Activated CD8-positive, alpha-beta memory T cell treated with anti-CD3 and anti-CD28 coated beads for 1 hour (primary cell): ENCODE measurements at places on chromosomes 13 and 19.

- DNase-seq, result no peak
Observed at GRCh38 chr13:84279166-84279565, 396.9 kb upstream of the SLITRK1 start.

DNA sequence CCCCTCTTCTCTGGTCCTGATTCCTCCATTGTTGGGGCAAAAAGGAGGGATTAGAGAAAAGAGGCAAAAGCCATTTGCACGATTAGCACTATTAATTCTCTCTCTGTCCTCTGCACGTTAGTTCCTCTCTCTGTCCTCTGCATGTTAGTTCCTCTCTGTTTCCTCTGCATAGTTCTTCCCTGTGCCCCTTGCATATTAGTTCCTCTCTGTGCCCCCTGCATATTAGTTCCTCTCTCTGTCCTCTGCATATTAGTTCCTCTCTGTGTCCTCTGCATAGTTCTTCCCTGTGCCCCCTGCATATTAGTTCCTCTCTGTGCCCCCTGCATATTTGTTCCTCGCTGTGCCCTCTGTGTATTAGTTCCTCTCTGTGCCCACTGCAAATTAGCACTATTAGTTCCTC lies 847.2 kb upstream of the GPC6 start:
- DNase-seq, result no peak

GRCh38 chr13:28022848-28023518 lies 34.5 kb upstream of the URAD start:
- no peak for DNase-seq

DNA sequence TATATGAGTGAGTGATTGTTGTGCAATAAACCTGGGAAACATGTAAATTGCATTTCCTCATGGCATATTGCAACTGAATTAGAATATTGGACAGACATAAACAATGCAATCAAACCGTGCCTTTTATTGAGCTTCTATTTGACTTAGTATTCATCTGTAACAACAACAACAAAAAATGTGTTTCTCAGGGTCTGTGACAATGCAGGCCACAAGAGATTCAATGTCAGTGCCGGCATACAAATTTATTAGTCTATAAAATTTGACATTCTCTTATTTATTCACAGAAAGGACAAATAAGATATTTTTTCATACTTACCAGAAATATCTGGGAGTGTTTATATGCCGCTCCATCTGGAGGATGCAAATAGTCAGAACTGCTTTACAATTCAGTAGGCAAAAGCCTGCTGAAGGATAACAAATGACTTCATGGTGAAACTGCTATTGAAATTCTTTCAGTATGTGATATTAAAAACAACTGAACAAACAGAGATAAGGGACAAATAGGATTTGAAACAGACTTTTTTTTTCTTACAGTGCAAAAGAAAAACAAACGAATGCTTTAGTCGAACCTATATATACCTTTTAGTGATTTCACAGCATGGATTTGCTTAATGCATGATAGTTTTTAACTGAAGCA lies 77.2 kb downstream of the DACH1 start:
- no peak for DNase-seq

- peak; percentile 47 for DNase-seq
Observed at GRCh38 chr19:10568062-10568825, 535 bp downstream of the CDKN2D start.

DNA sequence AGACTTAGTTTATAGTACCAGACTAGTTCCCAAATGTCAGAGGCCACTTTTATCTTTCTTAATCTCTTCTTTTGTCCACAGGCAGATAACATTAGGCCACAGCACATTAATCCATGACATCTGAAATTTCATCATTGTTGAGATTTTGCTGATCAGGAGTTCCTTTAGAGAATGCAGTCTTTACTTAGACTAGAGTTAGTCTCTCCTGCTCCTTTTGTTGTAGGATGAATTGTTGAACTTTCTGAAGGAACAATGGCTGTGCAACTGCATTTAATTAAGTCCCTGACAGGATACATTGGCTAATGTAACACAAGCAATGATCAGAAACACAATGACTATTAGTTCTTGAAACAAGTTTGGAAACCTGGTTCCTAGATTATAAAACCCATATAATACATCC lies 266.3 kb downstream of the PCDH20 start:
- no peak for DNase-seq

- no peak for DNase-seq
Observed at GRCh38 chr19:30406220-30407067, 34.3 kb downstream of the ZNF536 start.

- no peak for DNase-seq
Observed at GRCh38 chr13:107803822-107804495, 411.4 kb downstream of the LIG4 start.

GRCh38 chr19:5255602-5256231 lies 84.9 kb downstream of the PTPRS start:
- no peak for DNase-seq

DNA sequence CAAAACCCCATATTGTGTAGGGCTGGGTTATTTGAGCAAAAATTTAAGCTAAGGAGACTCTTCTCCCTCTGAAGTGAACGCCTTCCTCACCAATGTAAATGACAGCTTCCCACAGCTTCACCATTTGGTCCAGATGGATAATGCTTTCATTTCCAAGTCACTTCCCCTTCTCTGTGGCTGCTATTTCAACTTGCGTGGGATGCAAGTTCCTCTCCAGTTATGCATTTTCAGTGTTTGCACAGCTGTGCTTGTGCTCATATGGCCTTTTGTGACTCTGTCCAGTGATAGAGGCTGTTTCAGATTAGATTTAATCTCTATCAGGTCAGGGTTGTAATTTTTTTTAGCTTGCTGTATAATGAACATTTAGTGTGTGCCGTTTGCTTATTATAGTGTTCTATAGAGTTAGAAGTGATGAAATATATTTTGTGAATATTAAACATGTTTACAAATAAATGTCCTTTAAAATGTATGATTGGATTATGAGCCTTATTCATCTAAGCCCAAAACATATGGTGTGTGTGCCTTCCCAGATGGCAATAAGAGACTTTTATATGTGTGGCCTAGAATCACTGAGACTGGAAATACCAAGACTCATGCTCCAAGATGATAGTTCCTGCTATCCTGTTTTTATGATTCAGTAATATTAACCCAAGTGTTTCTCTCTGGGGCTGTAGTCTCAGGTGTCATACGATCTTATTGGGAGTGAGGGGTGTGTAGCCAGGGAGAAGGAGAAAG lies 86.6 kb downstream of the TNFRSF19 start:
- DNase-seq, result no peak
